MG63 (cell line): ENCODE measurements at places on chromosomes 13 and 19. TPM values are rescaled to one million over a fixed set of nuclear protein-coding genes. Genes with fewer than 3 reads are reported as not detected.
A peak's percentile ranks its signal among the peaks of the same experiment; 100 is the strongest.

CEACAM16 gene
- 0.92 TPM in 1 of 2 replicates, not detected in the other for total RNA-seq

NAT14 gene
- total RNA-seq, result 19.7 and 35.1 TPM in 2 replicates

ZNF790 gene
- 0.20 and 0.36 TPM in 2 replicates for total RNA-seq

ZNF835 gene
- not detected in 2 replicates for total RNA-seq

TPTE2 gene
- not detected in 2 replicates for total RNA-seq

VSIG10L gene
- 0.10 and 0.95 TPM in 2 replicates for total RNA-seq

HIPK4 gene
- 0.22 and 0.69 TPM in 2 replicates for total RNA-seq

CXCL17 gene
- not detected in 2 replicates for total RNA-seq

GRCh38 chr13:94140027-94140426, 339.5 kb downstream of the DCT start:
- no peak for DNase-seq

GRCh38 chr13:109182777-109183465, 553.5 kb downstream of the MYO16 start:
- no peak for DNase-seq

GRCh38 chr19:53019684-53020083, 6.0 kb downstream of the ERVV-1 start:
- DNase-seq, result no peak

- DNase-seq, result no peak
Measured at GRCh38 chr13:48876289-48876688, 99.4 kb upstream of the FNDC3A start.

DNA sequence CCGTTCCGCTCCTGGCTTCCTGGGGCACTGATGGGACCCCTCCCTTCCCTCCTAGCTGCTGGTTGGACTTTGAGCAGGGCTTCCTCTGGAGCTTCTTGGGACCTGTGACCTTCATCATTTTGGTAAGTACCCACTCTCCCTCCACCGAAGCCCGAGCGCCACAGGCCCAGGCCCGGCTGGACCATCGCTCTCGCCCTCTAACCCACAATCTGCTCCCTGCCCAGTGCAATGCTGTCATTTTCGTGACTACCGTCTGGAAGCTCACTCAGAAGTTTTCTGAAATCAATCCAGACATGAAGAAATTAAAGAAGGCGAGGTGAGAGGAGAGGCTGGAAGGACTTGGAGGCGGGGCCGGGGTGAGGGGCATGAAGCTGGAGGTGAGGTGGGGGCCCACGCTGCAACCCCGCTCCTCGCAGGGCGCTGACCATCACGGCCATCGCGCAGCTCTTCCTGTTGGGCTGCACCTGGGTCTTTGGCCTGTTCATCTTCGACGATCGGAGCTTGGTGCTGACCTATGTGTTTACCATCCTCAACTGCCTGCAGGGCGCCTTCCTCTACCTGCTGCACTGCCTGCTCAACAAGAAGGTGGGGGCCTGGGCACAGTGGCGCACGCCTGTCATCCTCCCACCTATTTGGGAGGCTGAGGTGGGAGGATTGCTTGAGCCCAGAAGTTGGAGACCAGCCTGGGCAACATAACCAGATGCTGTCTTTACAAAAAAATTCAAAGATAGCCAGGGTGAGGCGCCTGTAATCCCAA, 12.3 kb downstream of the DDX39A start:
- no peak for DNase-seq

DNA sequence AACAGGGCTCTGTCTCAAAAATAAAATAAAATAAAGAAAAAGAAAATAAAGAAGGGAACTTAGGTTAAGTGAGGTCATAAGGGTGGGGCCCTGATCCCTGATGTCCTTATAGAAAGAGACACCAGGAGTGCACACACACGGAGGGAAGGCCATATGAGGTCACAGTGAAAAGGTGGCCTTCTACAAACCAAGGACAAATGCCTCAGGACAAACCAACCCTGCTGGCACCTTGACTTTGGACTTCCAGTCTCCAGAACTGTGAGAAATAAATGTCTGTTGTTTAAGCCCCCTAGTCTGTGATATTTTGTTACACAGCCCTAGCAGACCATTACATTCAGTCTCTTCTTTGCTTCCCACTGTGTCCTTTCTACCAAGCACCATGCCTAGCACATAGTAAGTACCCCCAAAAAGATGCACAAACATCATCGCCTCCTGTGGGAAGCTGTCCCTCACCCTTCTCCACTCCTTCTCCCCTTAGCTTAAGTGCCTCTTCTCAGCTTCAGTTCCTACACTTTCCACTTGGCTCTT, 8.4 kb upstream of the ZBTB32 start:
- DNase-seq, result no peak

DNA sequence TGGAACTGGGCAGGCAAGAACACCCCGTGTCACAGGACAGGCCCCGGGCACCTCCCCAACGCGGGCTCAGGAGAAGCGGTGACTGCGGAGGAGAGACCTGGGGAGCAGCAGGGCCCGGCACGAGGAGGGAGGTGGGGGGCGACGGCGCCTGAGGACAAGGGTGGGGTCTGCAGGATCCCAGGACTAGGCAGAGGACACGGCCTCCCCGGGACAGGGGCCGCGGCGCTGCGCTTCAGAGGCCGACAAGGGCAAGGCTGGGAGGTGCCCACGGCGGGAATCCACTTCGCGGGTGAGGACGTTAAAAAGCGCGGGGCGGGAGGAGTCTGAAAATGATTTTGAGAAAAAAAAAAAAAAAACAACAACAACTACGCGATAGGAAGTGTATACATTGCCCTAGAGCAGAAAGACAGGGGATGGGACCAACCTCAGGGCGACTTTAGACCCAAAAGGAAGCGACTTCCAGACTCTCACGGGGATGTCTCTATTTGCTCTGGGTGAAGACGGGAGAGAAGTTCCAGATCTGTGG, 44.9 kb downstream of the ZNF611 start:
- peak; percentile 40 for DNase-seq

DNA sequence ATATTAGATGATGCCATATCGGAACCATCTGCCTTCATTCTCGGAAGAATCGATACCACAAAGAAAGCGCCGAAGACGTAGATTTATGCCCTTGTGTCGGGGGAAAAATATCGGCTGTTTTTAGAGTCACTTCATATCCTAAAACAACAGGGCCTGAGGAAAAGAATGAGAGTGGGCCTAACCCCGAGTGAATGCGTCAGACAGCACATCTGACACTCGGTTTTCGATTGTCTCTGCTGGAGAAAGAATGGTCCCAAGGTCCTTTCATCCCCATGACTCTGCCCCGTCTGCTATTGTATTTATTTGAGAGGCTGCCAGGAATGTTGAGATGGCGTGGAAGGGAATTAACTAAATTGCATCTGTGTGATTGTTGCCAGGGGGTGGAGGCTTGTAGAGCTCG, 46.1 kb downstream of the CHST8 start:
- DNase-seq, result no peak

DNA sequence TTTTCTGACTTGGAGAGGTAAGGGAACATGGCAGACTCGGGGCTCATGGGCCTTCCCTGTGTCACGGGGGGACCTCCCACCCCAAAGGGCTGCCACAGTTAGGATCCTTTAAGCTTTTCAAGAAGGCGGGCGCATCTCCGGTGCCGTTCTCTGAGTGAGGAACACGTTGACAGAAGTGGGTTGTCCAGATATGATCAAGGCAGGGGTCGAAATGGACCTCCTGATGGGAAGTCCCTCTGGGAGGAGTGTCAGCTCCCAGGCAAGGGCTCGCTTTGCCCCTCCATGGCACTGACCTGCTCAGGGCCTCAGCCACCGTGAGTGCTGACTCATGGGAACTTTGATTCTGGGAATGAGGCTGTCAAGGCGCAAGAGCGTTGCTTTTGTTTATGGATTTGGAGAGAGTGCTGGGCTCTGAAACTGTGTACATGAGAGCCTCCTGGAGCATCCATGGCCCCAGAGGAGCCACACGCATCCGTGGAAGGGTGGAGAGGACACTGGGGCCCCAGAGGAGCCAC, 6.5 kb upstream of the TEX29 start:
- no peak for DNase-seq
